ENCODE measurements at places on chromosomes 16 and 17.

- DNase-seq = no peak
These were observed 22.1 kb downstream of the NT5M start for GRCh38 chr17:17325228-17325627.

- DNase-seq = no peak
These were observed 33.8 kb upstream of the CCL22 start for GRCh38 chr16:57324749-57325148.

DNA sequence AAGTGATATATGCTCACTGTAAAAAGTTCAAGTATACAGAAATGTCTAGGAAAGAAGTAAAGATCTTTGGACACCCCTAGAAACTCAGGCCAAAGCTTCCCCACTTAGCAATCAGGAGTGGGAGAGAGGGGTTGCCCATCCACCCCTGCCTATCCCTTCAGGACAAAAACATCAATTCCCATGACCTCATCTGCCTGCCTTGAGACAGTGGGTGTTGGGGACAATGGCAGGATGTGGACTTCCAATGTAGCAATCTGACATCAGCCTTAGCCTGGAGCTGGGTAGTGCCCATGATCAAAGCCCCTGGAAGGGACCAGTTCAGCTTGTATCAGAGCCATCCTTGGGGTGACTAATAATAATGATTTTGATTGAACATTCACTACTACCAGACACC is 18.1 kb downstream of the ITPRIPL2 start:
- no peak for DNase-seq

DNA sequence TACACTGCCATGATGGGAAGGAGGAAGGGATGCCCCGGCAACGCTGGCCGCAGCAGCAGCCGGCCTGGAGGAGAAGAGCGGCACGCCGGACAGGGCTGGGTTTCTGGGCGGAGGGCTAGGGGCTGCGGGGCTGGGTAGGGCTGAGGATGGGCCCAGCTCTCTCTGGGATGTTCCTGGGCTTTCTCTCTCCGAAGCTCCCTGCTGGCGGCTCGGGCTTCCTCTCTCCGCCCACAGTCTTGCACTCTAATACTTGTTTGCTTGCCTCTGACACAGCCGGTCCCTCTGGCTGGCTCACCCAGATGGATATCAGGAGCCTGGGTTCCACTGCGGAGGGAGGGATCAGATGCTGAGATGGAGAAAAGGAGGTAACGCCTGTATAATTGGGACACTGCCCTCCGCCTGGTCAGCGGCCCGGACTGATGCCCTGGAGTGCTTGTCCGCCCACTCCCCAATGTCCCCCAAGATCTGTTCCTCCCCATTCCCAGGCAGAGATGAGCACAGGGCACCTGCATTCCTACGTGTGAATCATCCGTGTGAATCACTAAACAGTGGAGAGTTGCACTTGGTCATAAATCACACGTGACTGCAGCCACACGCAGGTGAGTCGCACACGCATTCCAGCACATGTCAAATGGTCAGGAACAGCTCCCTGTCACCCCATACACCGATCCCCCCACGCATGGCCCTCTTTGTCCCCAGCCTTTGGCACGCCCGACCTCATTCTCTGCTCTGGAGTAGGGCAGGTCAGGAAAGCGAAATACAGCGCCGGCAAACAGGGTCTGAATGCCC is at the start of gene ALOXE3:
Gene ALOXE3 (minus strand): TSS at position 535 of the 789 bp plus-strand sequence. CDS start 524 bp downstream, at position 11.
- DNase-seq = no peak

DNA sequence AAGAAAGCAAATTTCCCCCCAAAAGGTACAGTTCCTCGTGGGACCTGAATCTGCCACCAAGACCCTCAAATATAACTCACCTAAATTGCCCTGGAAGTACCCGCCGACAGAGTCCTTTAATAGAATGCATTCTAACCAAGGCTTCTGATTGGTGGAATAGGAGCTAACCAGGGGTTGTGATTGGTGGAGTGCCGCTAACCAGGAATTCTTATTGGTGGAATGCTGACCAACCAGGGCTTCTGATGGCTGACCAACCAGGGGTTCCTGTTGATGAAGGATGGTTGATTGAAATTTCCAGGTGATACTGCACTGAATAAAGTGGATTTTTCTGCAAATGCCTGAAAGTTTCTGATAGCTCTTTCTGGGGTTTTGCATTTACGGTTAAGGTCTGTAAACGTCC is 6.5 kb downstream of the TFAP4 start:
- no peak for DNase-seq

DNA sequence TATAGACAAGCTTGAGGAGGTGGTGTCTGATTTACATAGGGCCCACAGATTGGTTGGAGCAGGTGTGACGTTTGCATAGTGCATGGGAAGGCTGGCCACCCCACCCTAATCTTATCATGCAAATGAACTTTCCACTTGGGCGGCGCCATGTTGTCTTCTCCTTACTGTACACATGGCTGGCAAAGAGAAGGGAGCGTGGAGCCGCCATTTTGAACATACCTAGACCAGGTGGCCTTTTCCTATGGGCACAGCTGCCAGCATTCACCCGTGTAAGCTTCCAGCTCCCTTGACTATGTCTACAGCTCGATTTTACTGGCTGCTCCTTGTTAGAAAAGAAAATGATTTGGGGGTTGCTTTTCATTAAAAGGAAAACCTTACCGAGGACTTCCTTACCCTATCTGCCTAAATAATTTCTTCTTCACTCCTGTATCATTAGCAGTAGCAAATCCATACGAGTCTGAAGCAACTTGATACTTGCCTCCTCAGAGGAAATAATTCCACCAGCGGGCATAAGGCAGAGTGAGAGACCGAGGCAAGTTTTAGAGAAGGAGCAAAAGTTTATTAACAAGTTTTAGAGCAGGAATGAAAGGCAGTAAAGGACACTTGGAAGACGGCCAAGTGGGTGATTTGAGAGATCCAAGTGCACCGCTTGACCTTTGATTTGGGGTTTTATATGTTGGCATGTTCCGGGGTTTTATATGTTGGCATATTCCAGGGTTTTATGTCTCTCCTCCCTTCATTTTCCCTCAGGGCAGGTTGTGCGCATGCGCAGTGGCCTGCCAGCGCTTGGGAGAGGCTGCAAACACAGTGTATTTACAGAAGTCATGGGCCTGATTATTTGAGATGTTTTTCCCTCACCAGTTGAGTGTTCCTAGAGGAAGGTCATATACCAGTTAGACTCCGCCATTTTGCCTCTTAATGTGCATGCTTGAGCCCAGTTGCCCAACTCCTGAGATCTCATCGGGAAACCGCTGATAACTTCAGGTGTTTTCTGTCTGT is 65.7 kb downstream of the MARF1 start:
- DNase-seq = no peak

DNA sequence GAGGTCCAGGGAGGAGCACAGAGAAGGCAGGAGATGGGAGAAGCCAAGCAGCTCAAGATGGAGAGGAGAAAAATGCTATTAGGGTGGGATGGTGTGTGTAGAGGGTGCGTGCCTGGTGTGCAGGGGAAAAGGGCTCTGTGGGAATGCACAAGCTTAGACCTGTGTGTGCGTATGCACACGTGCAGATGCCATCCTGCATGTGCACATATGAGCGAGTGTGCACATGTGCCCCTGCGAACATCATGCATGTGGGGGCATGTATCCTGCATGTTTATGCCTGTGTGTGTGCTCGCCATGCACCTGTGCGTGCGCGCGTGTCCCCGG is 438 bp upstream of the KCNJ12 start:
- DNase-seq = no peak
